ENCODE measurements at places on chromosomes 3 and 15.

DNA sequence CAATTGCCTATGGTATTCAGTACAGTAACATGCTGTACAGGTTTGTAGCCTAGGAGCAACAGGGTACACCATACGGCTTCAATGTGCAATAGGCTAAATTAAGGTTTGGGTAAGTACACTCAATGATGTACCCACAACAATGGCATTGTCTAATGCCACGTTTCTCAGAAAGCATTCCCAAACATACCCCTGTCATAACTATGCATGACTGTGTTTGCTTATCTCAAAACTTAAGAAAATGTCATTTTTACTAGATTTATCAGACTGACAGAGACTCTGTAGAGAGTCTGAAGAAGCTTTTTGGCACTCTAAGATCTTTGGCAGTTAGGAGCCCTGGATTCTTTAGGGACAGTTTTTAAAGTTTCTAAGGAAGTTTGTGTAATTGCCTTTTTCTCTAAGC is 59.9 kb downstream of the MECOM start:
- DNase-seq = no peak

DNA sequence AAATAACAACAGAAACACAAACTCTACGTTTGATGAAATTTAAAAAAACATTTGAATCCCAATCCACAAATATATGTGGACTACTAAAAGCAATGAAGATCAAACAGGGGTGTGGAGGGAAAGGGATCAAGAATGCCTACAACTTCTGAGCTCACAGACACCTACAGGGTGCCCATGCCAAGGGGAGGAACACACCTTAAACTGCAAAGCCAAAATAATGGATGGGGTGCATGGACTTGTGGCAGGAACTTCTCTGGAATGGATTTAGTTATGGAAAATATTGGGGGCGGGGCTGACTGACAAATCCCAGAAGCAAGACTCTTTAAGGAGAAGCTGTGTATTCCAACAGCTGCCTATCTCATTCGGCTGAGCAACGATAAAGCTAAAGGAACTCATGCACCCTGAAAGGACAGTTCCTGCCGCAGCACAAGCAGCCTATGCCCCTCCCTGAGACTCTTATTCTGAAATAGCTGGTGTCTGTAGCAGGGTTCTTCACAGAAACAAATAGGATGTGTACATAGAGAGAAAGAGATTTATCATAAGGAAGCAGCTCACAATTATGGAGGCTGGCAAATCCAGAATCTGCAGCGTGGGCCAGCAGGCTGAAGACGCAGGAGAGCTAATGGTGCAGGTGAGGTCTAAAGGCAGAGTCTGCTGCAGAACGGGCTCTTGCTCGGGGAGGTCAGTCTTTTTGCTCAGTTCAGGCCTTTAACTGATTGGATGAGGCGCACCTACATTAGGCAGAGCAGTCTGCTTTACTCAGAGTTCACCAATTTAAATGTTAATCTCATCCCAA is 24.5 kb upstream of the PLA2G4D start:
- no peak for DNase-seq

- DNase-seq = no peak
Measured at GRCh38 chr3:174862101-174862500, 3.0 kb downstream of the NAALADL2 start.

- no peak for DNase-seq
Measured at GRCh38 chr3:149547954-149548668, 73.6 kb downstream of the TM4SF4 start.

DNA sequence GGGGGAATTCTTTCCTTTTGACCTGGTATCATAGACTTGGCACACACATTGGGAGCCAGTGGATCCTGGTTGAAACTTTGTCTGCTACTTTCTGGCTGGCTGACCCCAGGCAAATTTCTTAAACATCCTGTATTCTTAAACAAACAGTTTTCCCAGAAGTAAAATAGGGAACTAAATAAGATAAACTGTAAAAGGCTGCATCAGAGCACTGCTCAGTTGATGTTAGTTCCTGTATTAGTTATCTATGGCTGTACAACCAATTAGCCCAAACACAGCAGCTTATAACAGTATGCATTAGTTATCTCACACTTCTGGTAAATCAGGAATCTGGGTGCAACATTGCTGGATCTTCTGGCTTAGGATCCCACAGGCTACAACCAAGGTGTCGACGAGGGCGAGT is 73.1 kb upstream of the SLCO3A1 start:
- DNase-seq = no peak

- DNase-seq = no peak
Measured at GRCh38 chr15:48522911-48523310, 122.6 kb downstream of the FBN1 start.

GRCh38 chr15:87931584-87931983 is 325.0 kb downstream of the NTRK3 start:
- DNase-seq = no peak

DNA sequence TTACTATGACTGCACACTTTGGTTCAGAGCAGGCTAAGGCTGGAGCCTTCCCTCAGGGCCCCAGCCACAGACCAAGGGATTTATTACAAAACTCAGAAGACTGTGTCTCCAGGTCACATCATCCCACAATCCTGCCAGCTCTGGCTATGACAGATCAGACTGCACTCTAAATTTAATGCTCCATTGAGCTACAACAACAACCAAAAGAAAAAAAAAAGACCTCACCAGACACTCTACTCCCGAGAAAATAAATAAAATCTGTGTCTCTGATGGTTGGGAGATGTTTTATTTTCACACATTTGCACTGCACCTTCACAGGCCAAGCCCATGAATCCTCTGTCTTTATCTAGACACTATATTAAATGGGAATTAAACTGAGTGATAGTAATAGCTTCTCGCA is 50.8 kb upstream of the CTNNB1 start:
- no peak for DNase-seq

DNA sequence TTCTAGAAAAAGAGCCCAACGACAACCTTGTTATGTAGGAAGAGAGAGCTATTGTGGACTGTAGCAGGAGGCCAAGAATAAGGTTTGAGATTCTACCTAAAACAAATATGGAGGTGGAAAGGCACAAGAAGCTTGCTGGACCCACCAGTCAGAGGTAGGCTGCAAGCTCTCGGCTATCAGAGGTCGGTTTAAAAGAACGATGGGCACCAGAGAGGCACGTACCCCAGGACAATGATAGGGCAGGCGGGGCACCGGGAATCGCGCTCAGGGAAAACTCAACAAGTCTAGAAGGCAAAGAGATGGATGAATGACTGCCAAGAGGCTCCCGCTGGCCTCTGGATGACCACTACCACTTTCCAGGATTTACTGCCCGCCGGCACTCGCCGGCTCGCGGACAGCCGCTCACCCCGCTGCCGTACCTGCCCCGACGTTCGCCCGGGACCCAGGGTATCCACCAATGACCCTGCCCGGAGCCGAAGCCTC is 1.1 kb downstream of the HDGFL3 start:
- DNase-seq = no peak

DNA sequence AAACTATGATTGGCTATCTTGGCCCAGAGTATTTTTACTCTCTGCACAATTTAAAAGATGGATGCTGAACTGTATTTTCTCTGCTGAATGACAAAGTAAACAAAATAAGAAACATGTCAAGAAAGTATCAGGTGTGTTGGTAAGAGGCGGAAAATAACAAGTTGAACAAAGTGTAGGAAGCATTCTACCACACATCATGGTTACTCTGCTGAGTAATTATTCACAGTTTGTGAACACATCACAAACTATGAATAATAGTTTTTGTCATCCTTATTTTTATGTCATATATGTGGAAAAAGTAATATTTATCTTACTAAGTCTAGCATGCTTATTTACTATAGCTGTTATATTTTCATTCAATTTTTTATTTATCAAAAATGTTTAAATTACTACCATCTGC is 229.2 kb downstream of the MBNL1 start:
- DNase-seq = no peak

DNA sequence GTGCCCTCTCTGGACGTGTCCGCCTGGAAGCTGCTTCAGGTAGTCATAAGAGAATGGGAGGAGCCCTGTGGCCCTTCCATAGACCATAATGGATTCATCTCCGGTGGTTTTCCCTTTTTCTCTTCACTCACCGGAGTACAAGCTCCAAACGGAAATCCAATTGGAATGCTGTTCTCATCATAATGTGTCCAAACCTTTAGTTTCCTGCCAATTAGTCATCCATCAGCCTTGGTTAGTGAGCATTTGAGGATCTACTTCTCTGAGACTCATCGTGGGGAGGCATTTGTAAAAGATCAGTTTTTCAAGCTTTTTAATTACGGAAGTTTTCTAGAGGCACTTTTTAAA is 34.9 kb downstream of the ABHD2 start:
- DNase-seq = no peak

DNA sequence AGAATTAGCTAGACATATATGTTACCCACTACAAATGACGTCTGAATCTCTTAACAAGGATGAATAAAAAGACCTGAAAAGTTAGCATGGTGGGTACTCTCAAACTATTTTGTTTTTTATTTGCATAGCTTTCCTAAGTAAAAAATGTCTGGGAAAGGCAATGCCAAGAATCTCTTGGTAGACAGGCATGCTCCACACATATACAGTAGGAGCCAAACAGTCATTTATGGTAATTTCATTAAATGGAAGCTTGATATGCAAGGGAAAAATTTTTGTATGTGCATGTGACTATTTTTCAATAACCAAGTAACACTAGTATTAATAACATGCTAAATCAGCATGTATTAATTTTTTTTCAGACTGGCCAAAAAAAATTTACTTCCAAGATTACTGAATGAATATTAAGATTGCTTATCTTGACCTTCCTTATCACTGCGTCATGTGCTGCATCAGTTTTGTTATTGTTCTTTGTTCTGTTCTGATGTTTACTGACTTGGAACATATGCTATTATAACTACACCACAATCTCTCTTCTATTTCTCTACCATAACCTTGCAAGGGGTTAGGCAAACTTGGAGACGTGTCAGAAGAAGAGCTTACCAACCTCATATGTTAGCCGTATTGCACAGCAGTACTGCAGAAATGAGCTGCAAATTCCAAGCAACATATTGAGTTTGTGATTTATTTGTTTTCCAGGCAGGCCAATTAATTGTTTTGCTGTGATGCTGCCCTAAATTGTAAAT is 255.3 kb downstream of the RBMS3 start:
- DNase-seq = no peak

GRCh38 chr15:60444289-60444912 is 34.5 kb downstream of the ICE2 start:
- DNase-seq = no peak

DNA sequence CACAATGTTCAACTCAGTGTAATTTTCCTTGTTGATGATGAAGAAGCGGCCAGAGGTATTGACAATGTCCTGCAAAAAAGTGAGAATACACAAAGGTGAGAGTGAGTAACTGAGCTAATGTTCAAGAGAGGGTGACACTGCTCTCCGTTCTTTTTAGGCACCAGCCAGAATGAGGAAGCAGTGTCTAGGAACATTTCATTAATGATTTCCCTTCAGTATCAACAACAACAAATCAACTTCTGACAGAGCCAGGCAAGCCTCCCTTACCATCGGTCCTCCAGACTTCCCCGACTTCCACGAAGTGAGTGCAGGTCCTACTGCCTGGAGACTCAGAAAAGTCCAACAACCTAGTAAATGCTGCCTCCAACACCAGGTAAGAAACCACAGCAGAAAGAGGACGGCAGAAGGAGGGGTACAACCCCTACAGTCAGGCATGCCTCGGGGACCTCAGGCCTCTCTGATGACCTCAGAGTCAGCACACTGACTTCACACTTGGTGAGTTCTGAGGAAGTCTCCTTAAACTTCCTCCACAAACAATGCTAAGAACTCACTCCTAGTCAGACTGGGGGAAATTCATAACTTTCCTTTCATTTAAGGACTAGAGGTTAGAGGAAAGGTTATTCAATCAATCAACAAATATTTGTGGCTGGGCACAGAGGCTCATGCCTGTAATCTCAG is 62.7 kb downstream of the NPTN start:
- DNase-seq = no peak

GRCh38 chr15:83734487-83734886 is 80.6 kb downstream of the ADAMTSL3 start:
- DNase-seq = no peak

DNA sequence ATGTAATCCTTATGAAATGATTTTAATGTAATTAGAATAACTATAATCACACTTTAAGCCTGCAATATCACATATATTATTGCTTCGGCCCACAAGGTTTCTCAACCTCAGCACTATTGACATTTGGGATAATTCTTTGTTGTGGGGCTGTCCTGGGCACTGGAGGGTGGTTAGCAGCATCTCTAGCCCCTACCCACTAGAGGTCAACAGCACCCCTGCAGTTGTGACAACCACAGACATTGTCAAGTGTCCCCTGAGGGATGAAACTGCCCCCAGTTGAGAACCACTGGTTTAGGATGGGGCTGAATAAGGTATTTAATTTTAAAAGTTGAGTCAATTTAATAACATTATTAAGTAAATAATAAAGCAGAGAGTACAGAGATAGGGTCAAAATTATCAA is 6.4 kb upstream of the ABHD2 start:
- DNase-seq = no peak

DNA sequence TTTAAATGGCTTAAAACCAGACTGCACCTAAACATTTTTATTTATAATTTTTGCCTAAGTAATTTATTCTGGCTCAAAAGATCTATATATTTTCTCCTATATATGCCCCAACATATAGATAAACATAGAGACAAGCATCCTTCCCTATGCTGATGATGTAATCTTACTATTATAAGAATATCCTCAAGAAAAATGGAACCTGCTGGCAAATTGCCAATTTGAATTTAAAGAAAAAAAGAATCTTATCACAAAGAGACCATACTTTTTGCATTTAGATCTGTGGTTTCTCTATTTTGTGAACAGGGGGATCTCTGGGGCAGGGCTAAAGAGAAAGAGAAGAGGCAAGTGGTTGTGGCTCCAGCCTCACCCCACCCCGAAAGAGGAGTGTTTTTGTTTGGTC is 107.2 kb upstream of the CMC1 start:
- DNase-seq = no peak

DNA sequence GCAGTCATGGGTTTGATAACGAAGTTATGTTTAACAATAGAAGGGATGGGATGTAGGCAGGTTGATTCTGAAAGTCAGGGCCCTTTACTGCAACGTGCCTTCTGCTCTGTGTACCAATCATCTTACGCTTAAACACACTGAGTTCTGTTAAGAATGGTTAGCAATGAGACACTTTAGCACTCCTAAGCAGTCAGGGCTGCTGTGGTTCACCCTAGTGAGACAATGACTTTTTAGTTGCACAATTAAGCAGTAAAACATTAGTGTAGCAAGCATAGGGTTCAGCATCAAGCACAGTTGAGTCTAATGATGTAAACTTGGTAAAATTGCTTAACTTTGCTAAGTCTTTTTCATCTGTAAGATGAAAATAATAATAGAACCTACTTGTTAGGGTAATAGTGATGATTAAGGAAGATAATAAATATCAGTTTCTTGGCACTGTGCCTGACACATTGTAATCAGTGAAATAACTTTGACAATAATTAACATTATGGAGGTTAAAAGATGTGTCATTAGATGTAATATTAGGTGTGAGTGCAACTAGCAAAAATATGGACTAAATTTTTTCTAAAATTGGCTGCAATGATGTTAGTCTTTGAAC is 484.2 kb upstream of the THBS1 start:
- DNase-seq = no peak

GRCh38 chr3:65534805-65535204 is 503.9 kb downstream of the MAGI1 start:
- no peak for DNase-seq

GRCh38 chr3:64460877-64461276 is 226.9 kb downstream of the ADAMTS9 start:
- DNase-seq = no peak
